ENCODE measurements at places on chromosomes 1 and 21. TPM values are rescaled to one million over a fixed set of nuclear protein-coding genes. Genes with fewer than 3 reads are reported as not detected.

DNA sequence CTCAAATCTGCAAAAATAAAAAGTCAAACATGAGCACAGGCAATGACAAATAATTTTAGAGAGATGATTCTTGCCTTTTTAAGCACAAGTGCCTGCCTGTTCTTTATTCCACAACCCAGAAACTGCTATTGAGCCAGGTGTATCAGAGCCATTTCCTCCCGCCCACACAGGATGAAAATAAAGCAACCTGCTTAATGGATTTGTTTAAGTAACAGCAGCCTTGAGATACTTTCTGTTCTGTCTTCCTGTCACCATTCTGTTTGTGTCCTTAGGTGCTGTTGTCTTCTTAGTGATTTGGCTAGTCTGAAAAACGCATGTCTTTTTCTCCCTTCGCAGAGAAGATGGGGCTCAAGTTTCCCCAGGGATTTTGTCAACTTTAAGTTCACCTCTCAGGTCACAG lies 11.4 kb downstream of the RPE65 start:
- DNase-seq, result no peak

- no peak for DNase-seq
Observed at GRCh38 chr1:230827081-230827681, 41.1 kb downstream of the C1orf198 start.

- no peak for DNase-seq
Observed at GRCh38 chr21:27408826-27409225, 441.9 kb upstream of the ADAMTS5 start.

- DNase-seq, result no peak
Observed at GRCh38 chr1:213242883-213243282, 191.8 kb downstream of the RPS6KC1 start.

ADORA1 gene
- total RNA-seq, result 4.3 TPM
